ENCODE measurements at places on chromosomes 1 and 21.

DNA sequence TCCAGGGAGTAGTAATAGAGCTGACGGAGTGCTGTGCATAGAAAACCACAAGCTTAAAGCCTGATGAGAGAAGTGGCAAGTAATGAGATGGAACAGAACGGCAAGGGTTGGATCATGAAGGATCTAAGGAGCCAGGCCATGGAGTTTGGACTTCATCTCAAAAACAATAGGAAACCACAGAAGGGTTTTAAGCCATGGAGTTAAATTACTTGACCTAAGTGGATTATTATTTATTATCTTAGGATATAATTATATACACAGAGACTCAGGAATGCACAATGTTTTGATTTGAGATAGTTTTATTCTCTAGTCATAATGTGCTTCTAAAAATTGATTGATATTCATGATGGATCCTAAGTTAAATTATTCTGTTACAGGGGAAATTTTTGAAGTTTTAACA, 242.4 kb downstream of the PLPP3 start:
- DNase-seq, result no peak

DNA sequence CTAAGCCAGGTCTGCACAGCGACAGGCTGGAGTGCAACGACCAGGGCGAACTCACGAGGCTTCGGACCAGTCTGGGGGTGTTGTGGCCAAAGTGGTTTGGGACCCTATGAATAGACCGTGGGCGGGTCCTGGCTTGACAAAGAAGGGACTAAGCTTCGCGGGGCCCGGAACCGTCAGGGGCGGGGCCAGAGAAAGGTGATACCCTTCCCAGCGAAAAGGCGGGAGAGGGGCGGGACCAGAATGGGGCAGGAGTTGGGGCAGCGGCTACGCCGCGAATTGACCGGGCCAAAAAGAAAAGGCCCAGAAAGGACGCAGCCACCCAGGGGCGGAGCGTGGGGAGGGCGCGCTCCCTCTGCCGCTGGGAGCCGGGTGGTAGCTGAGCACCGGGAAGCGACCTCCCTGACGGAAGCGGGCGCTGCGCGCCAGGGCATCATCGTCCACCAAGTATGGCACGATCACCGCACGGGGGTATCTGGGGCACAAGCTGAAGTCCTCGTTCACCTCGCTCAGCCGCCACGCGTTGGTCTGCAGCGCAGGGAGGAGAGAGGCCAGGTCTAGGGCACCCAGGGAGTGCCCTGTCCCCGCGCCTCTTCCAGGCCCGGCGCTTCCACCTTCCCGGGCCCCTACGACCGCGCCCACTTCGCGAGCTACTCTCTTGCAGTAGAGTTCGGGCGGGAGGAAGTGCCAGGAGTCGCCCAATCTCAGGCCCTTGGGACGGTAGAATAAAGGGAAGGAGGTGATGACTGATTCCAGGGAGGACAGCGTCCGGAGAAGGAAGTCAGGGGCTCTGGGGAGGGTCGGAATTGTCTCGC, 6.7 kb upstream of the FAM167B start:
- DNase-seq, result no peak

- no peak for DNase-seq
These were observed 33.0 kb downstream of the PTPN14 start for GRCh38 chr1:214518361-214518760.

- no peak for DNase-seq
These were observed 63.5 kb downstream of the TPR start for GRCh38 chr1:186311375-186312051.

- no peak for DNase-seq
These were observed 18.6 kb downstream of the SPOCD1 start for GRCh38 chr1:31797216-31797615.

- DNase-seq, result no peak
These were observed 50.4 kb downstream of the ADAMTS1 start for GRCh38 chr21:26794597-26795411.

- DNase-seq, result no peak
These were observed 37.6 kb downstream of the PUM1 start for GRCh38 chr1:31027693-31028526.

GRCh38 chr1:42669936-42670335, 11.7 kb downstream of the PPIH start:
- DNase-seq, result no peak

DNA sequence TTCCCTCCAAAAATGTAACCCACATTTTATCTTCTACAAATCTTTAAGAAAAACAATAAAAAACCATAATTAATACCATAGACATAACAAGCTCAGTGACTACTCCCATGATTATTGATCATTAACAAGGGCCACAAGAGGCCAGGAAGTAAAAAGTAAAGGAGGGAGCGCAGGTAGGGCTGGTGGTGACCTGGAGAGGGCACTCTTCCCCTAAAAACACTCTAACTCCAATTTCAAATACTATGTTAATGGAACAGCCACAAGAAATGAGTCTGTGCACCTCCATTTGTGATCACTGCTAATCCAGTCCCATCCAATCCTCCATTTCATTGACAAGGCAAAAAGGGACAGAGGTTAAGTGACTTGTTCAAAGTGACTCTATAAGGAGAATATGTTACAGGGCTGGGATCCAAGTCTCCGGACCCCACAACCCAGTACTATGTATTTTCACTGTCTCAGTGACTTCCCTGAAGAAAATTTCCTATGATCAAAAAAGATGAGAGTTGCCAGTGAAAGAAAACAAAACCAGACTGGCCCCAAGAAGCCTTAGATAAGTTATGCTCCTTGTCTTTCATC, 41.2 kb upstream of the CFAP298 start:
- DNase-seq, result peak; percentile 30

- DNase-seq, result no peak
These were observed 10.8 kb upstream of the OSBPL9 start for GRCh38 chr1:51605961-51606723.

GRCh38 chr21:37039411-37040075, 33.0 kb downstream of the RIPPLY3 start:
- DNase-seq, result no peak

DNA sequence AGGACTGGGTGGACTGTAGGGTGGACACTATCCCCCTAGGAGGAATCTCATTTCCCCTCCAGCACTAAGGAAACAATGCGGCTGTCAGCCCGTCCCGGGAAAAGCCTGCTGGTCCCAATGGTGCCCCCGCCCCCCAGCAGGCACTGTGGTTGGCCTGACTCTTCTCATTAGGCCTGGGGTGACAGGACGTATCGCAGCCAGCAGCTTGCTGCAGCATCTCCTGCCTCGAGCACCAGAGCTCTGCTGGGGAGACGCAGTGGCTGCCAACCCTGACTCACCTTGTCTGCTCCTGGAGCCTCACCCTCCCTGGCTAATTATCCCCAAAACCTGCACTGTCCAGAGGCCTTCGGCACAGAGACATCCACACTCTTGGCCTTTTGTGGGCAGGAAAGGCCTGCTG, 115.1 kb upstream of the GJB5 start:
- no peak for DNase-seq

- no peak for DNase-seq
These were observed 9.3 kb upstream of the DPYD start for GRCh38 chr1:97929874-97930851.

DNA sequence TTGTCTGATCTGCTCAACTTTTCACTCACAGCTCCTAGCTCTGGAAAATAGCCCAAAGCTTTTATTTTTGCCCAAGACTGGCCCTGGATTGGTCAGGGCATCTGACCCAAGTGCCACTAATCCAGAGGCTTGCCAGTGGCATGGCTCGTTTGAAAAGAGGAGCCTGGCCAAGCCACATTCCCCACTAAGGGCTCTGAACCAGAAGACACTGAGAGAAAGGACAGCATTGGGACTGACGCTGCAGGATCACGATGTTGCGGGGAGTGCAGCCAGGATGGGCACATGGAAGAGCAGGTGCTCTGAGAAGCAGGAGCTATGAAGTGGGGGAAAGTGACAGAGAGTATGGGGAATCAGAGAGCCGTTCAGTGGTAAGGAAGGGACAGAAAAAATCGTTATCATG, 44.9 kb upstream of the TSPAN2 start:
- DNase-seq, result no peak

DNA sequence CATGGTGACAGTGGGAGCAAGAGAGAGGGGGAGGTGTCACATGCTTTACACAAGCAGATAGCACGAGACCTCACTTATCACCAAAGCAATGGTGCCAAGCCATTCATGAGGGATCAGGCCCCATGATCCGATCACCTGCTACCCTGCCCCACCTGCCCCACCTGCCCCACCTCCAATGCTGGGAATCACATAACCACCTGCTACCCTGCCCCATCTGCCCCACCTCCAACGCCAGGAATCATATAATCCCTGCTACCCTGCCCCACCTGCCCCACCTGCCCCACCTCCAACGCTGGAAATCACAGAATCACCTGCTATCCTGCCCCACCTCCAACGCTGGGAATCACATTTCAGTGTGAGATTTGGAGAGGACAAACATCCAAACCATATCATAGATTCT, 10.6 kb upstream of the AIRE start:
- no peak for DNase-seq

DNA sequence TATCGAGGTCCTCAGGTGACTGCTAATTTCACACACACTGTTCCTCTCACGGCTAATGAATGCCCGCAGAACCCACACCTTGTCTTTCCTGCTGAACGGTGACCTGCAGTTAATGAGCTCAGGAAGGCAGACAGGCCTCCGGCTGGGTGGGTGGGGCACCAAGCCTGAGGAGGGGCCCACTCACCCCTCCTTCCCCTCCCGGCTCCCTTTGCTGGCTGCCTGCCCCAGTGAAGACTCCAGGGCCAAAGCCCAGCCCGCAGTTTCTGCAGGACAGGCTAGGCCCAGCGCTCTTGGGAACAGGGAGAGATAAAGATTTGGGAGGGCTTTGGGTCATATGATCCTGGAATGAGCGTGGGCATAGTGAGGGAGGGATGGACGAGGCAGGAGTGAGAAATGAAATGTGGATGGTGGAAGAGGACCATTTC, 26.4 kb downstream of the FOXO6 start:
- DNase-seq, result no peak

GRCh38 chr1:35506960-35507912, 50.0 kb downstream of the KIAA0319L start:
- DNase-seq, result peak; percentile 73

- peak; percentile 36 for DNase-seq
These were observed at the start of gene MOV10 for GRCh38 chr1:112674440-112674985. TSS of gene MOV10 (plus strand) at chr1:112674659. CDS start at chr1:112674913, 254 bp downstream.

DNA sequence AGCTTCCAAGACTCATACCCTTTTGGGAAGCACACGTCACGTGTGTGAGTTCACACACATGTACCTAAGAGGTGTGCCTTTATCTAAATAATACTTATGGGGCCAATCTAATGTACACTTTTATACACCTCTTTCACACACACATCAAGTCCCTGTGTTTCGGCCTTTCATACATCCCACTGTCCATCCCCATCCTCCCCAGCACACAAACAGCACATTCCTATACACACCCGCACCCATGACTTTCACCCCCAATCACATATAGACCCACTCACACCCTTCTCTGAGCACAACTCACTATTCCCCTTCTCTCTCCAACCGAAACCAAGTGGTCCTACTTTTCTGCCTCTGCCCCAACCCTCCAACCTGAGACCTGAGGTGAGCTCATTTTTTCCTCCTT, 3.5 kb downstream of the MEX3A start:
- DNase-seq, result no peak
